ENCODE measurements at places on chromosomes 11 and 22.
A peak's percentile ranks its signal among the peaks of the same experiment; 100 is the strongest.

GRCh38 chr11:29612423-29612822 lies 404.4 kb downstream of the KCNA4 start:
- no peak for DNase-seq

DNA sequence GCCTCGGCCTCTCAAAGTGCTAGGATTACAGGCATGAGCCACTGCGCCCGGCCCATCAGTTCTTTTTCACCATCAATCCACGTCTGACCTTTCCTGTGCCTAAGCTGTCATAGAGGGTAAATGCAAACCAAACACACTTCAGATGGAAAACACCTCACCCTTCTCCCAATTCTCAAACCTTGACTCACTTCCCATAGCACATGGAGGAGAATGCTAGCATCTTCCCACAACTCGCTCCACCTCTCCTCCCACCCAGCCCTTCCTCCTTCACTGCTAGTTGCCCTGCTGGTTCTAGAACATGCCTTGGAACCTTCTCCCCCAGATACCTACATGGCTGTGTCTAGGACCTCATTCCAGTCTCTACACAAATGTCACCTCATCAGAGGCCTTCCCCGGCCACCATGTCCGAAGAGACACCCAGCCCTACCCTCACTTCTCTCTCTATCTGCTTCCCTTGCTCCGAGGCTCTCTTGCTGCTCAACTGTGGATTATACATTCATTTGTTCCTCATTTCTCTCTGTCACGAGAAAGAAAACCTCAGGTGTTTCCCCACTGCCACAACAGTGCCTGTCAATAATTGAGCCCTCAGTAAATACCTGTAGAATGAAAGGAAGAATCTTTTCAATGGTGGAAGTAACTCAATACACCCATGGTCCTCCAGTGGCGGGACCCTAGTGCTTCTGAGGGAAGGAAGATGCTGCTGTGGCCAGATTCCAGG lies 21.3 kb upstream of the NCF4 start:
- DNase-seq, result peak; percentile 53

GRCh38 chr11:44609783-44610155 lies 44.3 kb downstream of the CD82 start:
- no peak for DNase-seq

DNA sequence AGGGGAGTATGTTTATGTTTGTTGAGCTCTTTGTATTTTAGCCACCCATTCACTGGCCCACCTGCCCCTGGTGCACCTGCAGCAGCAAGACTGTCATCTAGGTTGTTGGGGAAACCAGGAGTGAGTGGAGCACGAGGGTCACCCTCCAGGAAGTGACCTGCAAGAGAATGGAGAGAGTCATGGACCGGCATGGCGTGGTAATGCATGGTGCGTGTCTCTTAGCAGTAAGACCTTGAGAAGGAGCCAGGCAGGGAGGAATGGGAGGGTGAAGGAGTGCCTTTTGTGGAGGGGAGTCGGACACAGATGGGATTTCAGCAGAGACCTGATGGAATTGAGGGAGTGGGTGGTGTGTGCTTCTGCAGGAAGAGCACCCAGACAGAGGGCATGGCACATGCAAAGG lies 37.9 kb downstream of the KCNQ1 start:
- no peak for DNase-seq

DNA sequence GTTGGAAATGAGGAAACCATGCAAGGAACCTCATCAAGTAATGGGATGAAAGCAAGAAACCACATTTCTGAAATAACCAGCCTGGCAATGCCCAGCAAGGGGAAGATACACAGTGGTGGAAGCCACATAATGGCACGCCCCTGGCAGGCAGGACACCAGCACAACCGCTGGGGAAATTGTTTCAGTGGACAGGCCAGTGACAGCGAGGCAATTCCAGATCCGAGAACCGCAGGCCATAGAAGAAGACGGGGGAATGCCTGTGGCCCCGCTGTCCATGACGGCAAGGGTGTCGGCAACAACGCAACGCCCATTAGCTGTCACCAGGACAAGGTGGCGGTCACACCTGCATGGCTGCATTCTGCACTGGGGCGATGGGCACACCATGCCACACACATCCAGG lies 1389.6 kb downstream of the BRD1 start:
- no peak for DNase-seq
